ENCODE measurements at places on chromosomes 3 and 15.

DNA sequence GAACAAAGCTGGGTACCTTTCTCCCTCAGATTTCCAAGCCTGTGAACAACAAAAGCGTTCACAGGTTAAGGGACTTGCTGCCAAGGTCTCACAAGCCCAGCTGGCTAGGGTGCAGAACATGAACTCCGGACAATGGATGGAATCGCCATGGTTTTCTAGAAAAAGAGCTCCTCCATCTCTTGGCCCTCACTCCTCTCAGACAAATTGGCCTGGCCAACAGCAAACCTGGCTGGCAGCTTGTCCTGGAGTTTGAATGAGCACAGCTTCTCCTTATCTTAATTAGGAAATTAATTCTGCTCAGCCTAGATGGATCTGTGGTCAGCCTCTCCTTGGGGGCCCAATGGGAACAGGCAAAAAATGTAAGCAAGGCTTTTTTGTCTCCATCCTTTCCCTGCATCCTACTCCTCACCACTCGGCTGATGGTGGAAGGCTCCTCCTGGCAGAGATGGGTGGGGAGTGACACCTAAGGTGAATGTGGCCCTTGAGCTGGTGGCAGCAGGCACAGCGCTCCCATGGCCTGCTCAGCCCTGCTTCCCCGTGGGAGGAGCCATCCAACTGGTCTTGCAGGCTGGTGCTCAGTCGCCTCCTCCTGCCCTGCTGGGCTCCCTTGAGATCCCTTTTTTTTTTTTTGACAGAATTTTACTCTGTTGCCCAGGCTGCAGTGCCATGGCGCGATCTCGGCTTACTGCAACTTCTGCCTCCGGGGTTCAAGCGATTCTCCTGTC is 5.8 kb downstream of the KLHL25 start:
- no peak for DNase-seq

DNA sequence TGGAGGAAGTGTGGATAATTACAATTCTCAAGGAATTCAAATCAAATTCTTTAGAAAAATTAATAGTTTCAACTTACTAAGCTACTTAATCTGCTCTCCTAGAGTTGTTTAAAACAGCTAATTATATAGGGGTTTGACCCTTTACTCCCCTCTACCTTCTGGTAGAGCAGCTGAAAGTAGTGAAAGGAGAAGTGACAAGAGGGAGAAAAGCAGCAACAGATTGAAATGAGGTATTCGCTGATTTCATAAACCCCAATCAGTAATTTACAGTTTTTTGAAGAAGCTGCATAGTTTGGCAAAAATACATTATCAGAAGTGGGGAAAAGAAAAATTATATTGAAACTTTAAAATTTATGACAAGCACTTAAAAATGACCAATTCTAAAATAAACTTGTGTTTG is 52.8 kb downstream of the ZMAT3 start:
- DNase-seq = no peak

- no peak for DNase-seq
These were observed 1.6 kb upstream of the HYAL3 start for GRCh38 chr3:50300681-50301254.

GRCh38 chr3:133377396-133377795 is 22.5 kb upstream of the BFSP2 start:
- DNase-seq = no peak

DNA sequence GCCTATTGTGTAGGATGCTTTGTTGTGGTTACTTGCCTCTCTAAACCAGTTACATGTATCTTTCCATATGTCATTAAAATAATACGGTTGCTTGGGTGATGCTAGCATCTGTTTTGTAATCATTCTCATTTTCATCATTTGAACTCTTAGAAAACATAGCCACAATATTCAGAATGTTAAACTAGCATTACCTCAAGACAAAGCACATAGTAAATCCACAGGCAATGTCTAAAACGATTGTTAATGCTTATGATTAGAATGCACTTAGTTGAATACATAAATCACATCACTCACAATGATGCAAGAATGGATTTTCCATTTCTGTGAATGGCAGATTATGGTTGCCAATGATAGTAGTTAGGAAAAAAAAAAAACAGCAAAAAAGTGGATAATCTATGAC is 110.0 kb upstream of the NAALADL2 start:
- DNase-seq = no peak

GRCh38 chr15:36753173-36753572 is 173.7 kb downstream of the CDIN1 start:
- no peak for DNase-seq

- no peak for DNase-seq
These were observed 460.6 kb upstream of the MCTP2 start for GRCh38 chr15:93770788-93771187.

- DNase-seq = no peak
These were observed 136.1 kb downstream of the OPA1 start for GRCh38 chr3:193729088-193729465.

GRCh38 chr3:187072511-187072910 is 66.8 kb downstream of the RPL39L start:
- DNase-seq = no peak

GRCh38 chr3:153061938-153062528 is 100.0 kb upstream of the RAP2B start:
- no peak for DNase-seq

- no peak for DNase-seq
These were observed 20.0 kb downstream of the BCHE start for GRCh38 chr3:165817160-165817709.

GRCh38 chr3:39013289-39013688 is 38.5 kb downstream of the SCN11A start:
- DNase-seq = no peak

- DNase-seq = no peak
These were observed 207.7 kb downstream of the PLOD2 start for GRCh38 chr3:145953316-145953715.

GRCh38 chr3:196268284-196269163 is 19.0 kb downstream of the PCYT1A start:
- DNase-seq = no peak

- DNase-seq = no peak
These were observed 25.6 kb downstream of the ALPK3 start for GRCh38 chr15:84842781-84843180.

GRCh38 chr15:35720019-35720418 is 174.1 kb upstream of the DPH6 start:
- no peak for DNase-seq

DNA sequence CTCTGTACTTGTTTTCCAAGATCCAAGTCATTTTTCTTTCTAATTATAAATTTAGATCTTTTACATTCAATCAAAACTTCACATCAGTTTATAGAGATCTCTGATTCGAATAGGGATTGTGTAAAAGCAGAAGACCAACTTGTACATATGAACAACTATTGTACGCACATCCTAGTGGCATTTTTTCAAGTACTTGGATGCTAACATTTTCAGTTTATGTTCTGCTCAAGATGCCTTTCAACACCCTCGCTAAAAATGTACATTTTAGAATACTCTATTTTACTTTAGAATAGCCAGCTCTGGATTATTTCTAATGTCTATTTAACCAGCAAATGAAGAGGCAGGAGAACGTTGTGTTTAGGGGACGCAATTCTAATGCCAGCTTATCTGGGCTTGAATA is 340.7 kb downstream of the ROBO1 start:
- DNase-seq = no peak

- no peak for DNase-seq
These were observed 535.8 kb downstream of the TBL1XR1 start for GRCh38 chr3:176661432-176661964.

- DNase-seq = no peak
These were observed 4.1 kb downstream of the LRIG1 start for GRCh38 chr3:66496746-66497145.

- DNase-seq = no peak
These were observed 6.5 kb upstream of the GPR176 start for GRCh38 chr15:39926526-39926925.

DNA sequence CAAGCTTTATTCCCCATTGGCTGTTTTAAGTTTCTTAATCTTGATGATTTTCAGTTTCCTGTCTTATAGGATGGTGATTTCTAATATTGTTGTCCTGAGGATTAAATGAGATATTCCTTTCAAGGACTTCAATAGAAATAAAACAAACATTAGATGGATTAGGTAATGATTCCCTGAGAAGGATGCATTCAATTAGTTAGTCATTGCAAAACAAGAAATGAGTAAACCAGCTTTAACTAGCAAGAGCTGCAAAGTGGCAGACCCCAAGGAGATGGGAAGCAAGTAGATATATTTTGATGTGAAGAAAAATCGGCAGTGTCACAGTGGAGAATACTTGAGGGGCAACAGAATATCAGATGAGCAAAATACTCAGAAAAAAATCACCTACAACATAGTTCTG is 849.1 kb downstream of the TUSC7 start:
- DNase-seq = no peak

- no peak for DNase-seq
These were observed 16.1 kb upstream of the RARRES1 start for GRCh38 chr3:158748237-158748828.

DNA sequence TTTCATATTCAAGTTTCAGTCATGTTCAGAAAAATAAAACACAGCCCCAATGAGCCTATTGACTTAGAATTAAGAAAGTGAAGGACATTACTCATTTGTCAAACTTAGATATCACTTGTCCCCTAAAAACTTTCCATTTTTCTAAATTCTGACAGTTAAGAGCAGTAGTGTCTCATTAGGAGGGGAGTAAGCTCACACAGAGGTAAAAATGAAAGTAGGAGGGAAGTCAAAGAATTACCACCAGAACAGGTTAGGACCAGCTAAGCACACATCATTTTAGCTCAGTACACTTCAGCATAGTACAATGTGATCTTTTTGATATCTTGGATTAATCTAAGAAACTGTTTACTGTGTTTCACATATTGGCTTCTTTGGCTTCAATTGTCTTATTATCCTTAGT is 64.3 kb downstream of the OSTN start:
- DNase-seq = no peak

DNA sequence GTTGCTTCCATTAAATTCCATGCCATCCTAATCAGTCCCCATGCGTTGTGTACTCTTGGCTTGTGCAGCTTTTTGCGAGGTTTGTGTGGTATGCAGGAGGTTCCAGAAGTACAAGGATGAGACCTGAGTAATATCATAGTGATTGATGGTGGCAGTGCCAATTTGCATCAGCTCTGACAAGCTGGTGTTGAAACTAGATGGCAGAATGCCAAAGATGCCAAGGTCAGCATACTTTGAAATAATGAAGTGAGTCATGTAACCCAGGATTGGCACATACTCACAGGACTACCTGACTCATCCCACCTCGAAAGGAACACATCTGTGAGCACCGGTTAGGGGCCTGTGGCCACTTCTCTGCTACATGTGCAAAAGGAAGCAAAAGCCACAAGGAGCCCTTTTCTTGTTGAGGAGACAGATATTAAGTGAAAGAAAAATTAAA is 14.3 kb downstream of the KAT2B start:
- DNase-seq = no peak

GRCh38 chr3:43693594-43693993 is 2.9 kb downstream of the ABHD5 start:
- DNase-seq = no peak

GRCh38 chr3:148528024-148528423 is 169.7 kb upstream of the AGTR1 start:
- DNase-seq = no peak

DNA sequence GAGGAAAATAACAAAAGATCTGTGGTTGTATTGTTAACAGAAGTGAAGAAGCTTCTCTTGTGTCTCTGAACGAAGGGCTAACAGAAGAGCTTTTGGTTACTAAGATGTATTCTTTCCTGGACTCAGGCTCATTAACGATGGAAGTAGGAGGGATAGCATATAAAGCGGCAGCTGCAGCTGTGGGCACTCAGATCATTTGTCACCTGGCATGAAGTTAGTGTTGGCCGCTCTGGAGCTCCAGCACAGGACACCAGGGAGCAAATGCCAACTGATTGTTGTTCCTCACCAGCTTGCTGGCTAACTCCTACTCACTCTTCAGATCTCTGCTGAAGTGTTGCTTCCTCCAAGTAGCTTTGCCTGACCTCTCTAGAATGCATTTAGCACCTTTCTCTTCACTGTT is 15.5 kb upstream of the SLITRK3 start:
- DNase-seq = no peak

DNA sequence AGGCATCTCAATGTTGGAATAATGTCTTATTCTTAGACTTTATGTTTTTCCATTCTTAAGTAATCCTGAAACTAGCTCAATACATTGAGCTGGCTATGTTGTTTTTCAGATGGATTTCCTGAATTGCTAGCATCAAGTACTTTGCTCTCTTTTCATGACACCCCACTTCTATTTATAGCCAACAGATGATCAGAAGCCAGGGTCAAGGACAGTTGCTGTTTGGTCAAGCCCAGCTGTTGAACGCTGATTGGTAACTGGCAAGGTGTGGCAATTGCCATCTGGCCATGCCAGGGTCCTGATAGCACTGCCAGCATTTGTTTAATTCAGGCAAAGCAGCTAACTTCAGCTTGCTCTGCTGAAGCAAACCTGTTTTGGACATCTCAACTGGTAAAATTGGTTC is 46.2 kb upstream of the PLCL2 start:
- DNase-seq = no peak

DNA sequence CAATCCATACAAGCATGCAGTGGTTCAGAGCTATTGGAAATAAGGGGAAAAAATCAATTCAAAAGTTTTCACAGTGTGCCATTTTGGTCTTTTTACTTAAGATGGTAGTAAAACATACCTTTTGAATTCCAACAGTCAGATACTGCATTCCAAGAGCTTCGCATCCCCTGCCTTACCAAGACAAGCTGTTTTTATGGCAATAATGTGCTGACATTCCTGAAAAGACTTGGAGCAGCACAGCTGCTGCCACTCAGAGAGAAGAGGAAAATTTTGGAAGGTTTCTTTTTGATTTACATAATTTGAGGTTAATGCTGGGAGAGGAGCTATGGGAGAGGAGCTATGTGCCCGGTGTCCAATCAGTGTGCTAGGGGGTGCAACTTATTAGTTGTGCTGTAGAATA is 148.3 kb downstream of the FEZF2 start:
- no peak for DNase-seq

DNA sequence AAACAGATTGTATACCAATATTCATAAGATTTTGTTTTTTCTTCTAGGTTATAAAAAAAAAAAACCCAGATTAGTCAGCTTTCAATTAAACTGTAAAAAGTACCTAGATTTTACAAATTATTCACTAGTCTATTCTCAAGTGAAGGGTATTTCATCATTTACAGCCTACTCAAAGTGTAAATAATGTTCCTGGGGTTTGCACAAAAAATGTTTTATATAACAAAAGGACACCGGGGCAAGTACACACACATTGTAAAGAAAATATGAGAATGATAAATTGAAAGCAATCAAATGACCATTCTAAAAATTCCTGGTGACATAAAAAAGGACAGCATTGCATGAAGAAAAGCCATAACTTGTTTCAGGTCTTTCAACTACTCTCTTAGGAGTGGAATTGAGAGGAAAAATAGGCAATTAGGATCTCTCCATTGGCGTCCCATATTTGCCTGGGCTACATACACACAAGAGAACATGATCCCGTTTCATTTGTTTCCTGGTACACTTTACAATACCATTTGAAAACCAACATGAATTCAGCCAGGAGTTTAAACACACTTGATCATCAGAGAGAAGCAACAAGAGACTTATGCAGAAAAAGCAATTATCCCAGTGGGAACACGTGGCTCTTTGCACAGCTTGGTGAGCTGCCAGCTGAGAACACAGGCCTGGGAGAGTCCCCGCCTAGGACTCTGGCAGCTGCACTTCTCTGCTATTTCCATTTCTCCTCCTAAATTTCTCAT is 1039.2 kb downstream of the ROBO1 start:
- DNase-seq = no peak

Measured in GM19239 (cell line).